ENCODE measurements at places on chromosomes 16 and 17.

- no peak for DNase-seq
Observed at GRCh38 chr17:76614912-76615617, 28.5 kb downstream of the ST6GALNAC1 start.

GRCh38 chr17:51184124-51184523 lies 17.9 kb downstream of the NME2 start:
- DNase-seq: no peak

GRCh38 chr16:54677308-54677950 lies 253.2 kb upstream of the IRX5 start:
- DNase-seq: no peak

GRCh38 chr17:17699491-17699890 lies 18.2 kb downstream of the RAI1 start:
- no peak for DNase-seq

DNA sequence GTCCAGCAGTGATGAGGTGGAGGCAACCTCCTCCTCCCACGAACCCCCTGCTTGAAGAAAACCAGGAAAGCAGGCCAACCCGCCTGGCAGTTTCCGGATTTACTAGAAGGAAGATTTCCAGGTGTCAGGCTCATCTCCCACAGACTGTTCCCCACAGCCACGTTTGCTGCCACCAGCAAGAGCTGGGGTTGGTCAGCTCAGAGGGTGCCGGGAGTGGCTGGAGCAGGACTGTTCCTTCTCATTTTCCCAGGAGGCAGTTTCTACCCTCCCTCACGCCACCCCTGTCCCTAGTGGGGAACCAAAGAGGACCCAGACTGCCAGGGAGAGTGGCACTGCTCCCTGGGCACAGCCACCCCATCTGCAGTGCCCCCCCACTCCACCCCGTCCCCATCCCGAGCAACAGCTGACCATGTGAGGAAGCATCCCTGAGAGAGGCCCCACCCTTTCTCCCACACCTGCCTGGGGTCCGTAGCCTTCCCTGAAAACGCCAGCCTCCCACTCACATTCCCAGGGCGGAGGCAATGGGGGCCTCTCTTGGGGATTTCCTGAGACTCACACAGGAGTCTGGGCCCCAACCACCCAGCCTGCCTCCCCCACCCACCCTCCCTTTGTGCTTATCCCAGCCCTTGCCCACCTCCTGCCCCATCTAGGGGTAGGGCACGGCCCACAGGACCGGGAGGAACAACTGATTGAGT lies 5.9 kb downstream of the KRT17 start:
- no peak for DNase-seq

- DNase-seq: no peak
Observed at GRCh38 chr16:84739349-84740124, 39.7 kb downstream of the USP10 start.

DNA sequence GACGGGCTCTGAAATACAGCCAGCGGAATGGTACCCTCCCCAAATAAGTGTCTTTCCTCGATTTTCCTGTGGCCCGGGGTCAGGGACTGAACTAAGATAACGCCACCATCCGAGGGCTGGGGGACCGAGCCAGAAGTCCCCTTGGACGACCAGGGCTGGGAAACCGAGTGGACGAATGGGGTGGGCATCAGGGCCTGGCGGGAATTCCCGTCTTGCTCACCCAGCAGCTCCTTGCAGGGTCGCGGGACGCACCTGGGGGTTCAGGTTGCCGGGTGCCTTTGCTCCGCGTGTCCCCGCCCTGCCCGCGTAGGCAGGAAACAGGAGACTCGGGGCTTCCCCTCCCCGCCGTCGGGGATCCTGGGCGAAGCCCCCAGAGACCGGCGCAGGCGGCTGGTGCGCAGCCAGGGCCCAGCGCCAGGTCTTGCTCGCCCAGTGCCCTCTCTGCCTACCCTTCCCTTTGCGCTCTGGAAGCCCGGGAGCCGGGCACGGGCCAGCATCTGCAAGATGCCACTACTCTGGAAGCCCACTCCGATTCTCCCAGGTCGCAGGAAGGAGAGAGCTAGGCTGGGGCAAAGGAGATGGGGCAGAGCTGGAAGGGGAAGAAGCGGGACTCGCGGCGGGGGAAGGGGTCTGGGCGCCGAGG lies 665 bp upstream of the GRIN2C start:
- no peak for DNase-seq

- no peak for DNase-seq
Observed at GRCh38 chr16:82070656-82071369, 35.8 kb downstream of the HSD17B2 start.

DNA sequence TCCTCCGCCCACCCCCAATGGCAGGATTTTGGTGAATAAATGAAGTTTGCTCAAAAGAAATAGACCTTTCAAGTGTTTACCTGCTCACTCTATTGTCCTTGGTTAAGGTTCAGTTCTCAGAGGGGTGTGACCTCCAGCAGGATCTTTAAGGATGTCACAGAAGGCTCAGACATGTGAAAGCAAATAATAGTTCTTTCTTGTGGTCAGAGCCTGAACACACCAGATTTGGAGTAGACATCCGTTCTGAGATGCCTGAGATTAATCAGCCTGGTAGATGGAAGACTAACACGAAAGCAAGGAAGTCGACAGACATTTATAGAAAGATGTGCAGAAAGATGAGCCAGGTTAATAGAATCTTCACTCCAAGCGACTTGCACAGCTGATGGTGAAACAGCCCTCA lies 557.9 kb upstream of the CDH11 start:
- no peak for DNase-seq

DNA sequence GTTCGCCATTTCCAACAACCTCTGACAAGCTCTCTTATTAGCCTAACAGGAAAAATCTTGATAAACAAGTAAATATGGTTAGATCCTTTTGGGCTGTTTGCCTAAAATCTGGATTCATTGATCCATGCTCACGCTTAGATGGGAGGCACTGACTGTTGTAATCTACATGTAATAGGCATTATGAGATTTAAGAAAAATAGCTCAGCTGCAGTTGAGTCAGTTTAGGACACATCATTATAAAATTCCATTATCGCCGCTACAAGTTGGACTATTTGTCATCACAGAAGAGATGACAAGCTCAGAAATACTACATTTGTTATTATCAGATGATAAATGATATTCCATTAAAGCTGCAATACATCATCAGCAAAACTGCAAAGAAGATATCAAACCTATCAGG lies 524.0 kb downstream of the TOX3 start:
- DNase-seq: no peak

GRCh38 chr16:89265647-89266046 lies 48.1 kb downstream of the ZNF778 start:
- no peak for DNase-seq

All from testis (tissue), 5 donors.